NCI-H1694 (cell line): ENCODE measurements at places on chromosomes 4 and X.
A peak's percentile ranks its signal among the peaks of the same experiment; 100 is the strongest.

GRCh38 chr4:68390205-68390935, 40.5 kb upstream of the YTHDC1 start:
- DNase-seq = no peak

- no peak for DNase-seq
Measured at GRCh38 chrX:39381422-39381821, 580.2 kb downstream of the MID1IP1 start.

GRCh38 chr4:11603591-11604194, 175.0 kb upstream of the HS3ST1 start:
- peak; percentile 29 for DNase-seq

DNA sequence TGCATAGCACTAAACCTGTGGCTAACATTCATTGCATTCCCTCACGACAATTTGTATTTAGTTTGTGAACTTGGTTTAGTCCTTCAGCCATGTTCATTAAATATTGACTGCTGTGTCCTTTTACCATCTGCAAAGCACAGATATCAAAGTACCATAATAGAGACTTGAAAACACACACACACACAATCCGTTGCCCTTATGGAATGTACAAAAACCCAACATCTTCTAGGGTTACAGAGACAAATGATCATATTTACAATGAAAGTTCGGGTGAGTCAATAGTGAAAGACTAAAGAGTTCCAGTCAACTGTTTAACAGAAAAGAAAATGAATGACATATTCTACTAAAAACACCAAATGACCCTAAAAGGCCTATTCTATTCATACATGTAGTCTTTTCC, 50.8 kb upstream of the TXK start:
- no peak for DNase-seq

- DNase-seq = no peak
Measured at GRCh38 chr4:122766950-122767349, 34.4 kb downstream of the BBS12 start.

DNA sequence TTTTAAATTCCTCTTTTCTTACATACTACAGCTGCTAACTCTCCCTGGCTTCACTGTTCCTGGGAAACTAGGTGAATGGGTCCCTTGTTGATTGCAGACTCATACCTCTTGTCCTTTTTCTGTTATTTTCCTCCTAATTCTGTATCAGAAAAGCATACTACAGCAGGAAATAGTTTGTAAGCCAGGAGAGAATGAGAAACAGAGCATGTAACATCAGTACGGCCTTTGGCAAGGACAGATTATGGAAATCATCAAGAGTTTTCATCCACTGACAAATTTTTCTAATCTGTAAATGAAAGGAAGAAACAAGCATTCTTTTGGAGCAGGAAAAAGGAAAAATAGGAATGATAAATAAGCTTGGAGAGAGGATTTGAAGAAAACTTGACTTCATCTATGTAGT, 239.2 kb downstream of the ANTXR2 start:
- DNase-seq = no peak

DNA sequence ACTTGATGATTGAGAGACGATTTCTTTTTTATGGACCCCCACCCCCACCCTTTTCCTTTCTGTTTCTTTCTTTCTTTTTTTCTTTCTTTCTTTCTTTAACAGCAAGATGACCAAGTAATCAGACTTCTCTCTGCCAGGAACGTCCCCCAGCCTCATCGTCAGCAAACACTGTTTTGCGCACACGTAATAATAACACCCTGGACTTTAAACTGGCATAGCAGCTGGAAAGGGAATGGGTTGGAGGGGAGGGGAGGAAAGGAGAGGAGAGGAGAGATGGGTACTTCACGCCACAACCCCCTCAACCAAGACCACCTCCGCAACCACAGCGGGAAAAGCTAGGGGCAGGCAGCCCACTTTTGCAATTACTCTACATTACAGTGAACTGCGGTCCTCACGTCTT, 1.1 kb downstream of the GABRA2 start:
- no peak for DNase-seq

DNA sequence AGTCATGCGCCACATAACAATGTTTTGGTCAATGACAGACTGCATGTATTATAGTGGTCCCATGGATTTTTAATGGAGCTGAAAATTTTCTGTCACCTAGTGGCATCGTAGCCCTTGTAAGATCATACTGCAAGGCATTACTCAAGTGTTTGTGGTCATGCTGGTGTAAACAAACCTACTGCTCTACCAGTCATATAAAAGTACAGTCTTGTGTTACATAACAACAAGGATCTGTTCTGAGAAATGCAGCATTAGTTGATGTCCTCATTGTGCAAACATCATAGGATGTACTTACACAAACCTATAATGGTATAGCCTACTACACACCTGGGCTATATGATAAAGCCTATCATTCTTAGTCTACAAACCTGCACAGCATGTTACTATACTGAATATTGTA, 34.6 kb downstream of the COX18 start:
- no peak for DNase-seq

DNA sequence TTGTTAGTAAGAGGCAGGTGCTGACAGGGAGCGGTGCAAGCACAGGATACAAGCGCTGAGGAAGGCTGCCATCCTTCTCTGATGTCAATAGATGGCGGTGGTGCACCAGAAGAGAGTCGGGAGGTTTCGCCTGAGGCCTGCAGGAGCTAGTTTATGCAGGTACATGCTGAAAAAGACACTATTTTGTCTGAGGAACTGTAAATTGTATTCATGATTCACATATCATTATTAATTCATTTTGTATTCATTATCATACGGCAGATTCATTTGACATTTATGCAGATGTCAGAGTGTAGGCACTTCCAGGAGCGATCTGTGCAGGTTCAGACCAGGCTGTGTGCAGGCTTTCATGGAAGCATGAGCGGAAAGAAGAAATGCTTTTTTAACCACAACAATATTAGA, 824.0 kb downstream of the STIM2 start:
- DNase-seq = peak; percentile 26

- DNase-seq = no peak
Measured at GRCh38 chr4:87414816-87415215, 7.6 kb upstream of the NUDT9 start.

DNA sequence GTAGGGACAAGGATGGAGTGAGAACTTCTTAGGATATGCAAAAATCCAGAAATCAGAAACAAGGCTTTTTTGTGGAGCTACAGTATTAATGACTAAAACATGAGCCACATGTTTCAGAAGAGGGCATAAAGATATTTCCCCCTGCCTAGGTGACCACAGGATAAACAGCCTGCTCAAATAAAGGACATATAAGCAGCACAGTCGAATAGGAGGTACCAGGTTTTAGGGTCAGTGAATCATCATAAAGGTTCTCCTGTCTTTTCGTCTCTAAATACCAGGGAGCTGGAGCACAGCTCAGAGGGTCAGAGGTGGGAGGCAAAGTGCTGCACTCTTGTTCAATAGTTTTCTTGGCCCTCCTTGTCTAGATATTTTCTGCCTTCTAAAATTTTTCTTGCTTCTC, 211.9 kb upstream of the HS3ST1 start:
- DNase-seq = no peak

- peak; percentile 17 for DNase-seq
Measured at GRCh38 chr4:145482209-145483037, 770 bp downstream of the SMAD1 start.

DNA sequence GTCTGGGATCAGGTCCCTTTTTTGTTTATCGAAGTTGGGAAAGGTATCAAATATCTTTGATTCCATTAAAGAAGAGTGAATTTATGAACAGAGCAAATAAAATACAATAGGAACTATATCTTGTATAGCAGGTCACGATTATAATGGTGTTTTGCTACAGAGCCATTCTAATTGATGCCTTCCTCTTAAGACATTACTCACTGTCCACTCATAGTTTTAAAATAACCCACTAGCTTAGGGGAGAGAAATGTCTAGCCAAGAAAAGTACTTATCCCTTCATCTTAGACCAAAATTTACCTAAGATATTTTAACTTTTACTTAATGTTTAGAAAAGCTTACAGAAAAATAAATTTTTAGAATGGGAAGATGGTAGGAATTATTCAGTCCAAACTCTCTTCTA, 112.0 kb upstream of the PABPC4L start:
- DNase-seq = no peak

GRCh38 chr4:2295900-2296442, 34.1 kb upstream of the MXD4 start:
- no peak for DNase-seq

- DNase-seq = no peak
Measured at GRCh38 chr4:107801766-107802211, 22.9 kb upstream of the SGMS2 start.

- DNase-seq = no peak
Measured at GRCh38 chr4:170623899-170624298, 534.1 kb upstream of the AADAT start.

DNA sequence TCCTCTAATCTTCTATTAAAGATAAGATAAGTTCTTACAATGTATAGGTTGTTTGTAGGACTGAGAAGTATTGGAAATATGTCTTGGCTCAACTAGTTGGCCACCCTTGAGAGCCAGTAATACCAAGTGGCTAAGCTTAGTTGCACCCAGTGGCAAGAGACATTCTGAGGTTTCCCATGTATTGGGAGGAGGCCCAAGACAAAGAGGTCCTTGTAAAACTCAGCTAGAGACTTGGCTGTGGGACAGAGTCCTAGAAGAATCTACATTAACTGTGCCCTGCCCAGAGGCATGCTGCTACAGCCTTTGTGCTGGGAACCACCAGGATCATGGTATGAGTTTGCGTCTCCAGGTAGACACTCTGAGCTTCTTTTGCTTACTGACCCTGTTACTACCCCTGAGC, 41.9 kb upstream of the SLC4A4 start:
- DNase-seq = no peak

- DNase-seq = no peak
Measured at GRCh38 chrX:13570261-13570605, 832 bp downstream of the EGFL6 start.

- no peak for DNase-seq
Measured at GRCh38 chrX:1614927-1615326, at the start of gene ASMT. TSS of gene ASMT (plus strand) at chrX:1615059. CDS start at chrX:1615200, 141 bp downstream.

GRCh38 chrX:38859602-38860001, 58.3 kb downstream of the MID1IP1 start:
- no peak for DNase-seq

- DNase-seq = no peak
Measured at GRCh38 chr4:140098455-140099160, 55.4 kb downstream of the MAML3 start.

DNA sequence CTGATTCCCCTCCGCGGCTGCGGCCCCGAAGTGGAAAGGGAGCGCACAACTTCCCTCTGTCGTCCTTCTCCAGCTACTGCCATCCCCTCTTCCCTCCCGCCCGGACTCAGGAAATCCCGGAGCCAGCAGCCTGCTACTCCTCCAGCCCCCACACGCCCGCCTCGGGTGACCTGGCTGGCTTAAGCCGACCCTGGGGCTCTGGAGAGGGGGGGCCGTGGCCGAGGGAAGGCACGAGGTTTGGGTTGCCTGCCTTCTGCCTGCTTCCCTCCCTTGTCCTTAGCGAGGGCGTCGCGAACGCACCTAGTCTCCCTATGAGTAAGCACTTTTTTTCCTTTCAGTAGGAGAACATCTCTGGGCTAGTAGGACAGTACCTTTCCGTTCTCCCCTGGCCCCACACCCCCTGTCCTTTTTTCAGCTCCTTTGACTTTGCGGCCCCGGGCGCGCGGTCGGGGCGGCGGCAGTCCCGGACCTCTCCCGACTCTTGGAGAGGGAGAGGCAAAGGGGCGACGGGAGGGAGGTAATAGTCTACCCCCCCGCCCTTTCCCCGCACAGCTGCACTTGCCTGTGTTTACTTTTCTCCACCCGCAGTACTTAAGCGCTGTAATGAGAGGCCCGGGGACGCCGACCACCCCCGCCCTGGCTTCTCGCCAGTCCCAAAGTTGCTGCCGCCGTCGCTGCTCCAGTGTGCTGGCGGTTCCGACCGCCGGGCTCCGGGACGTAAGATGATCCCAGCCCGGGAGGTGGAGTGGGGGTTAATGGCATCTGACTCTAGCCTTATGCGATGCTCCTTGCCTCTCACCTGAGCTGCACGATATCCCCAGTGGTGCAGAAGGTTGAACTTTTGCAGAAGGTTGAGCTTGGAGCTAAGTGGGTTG, 868 bp downstream of the PLS3 start:
- DNase-seq = no peak

- no peak for DNase-seq
Measured at GRCh38 chr4:82043809-82044137, 330.0 kb downstream of the HNRNPD start.

GRCh38 chr4:4477391-4477790, 64.5 kb downstream of the STX18 start:
- DNase-seq = no peak

DNA sequence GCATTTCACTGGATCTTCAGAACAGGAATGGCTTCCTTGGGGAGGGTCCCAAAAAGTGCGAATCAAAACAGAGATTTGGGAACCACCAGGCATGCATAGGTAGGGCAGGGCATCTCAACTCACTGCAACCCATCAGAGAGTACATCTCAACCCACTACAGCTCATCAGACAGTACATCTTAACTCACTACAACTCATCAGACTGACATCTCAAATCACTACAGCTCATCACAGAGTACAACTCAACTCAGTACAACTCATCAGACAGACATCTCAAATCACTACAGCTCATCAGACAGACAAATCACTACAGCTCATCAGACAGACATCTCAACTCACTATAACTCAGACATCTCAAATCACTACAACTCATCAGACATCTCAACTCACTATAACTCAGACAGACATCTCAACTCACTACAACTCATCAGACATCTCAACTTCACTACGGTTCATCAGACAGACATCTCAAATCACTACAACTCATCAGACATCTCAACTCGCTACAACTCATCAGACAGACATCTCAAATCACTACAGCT, 47.5 kb upstream of the CLDN34 start:
- DNase-seq = no peak

- no peak for DNase-seq
Measured at GRCh38 chrX:139560221-139560620, 29.7 kb downstream of the F9 start.

GRCh38 chr4:116058129-116058528, 944.7 kb upstream of the NDST4 start:
- DNase-seq = no peak

DNA sequence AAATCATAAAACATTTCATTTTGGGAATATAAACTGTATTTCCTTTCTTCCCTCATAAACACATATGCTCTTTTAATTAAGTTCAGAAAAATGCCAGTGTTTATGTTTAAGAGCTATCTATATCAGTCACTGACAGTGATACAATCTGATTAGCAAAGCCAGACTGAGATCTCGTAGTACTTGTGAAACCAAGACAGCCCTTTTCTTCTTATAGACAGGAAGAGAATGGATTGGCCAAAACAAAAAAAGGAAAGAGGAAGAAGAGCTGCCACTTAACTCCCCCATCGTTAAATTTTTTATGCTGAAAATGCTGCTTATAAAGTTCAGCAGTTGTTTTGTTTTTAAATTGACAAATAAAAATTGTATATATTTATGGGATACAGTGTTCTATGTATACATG, 87.4 kb downstream of the PLAC1 start:
- no peak for DNase-seq

GRCh38 chr4:188439641-188440311, 300.5 kb downstream of the TRIML1 start:
- peak; percentile 91 for DNase-seq

DNA sequence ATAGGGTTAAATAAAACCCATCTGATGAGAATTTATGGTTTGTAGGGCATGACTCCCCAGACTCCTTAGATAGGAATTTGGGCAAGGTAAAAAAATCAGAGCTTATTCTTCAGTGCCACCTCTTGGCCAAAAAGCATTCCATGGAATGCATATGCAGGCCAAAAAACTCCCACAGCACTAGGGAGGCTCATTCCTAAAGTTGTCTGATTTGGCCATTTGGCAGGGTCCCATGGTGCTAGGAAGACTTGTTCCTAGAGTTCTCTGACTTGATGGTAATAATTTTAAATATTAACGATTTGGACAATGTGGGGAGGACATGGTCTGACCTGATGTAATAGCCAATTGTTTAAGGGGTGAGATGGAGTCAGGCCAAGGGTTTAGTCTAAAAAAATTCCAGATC, 93.0 kb downstream of the SPIN4 start:
- DNase-seq = no peak
